ENCODE measurements at places on chromosomes 1 and 21. TPM values are rescaled to one million over a fixed set of nuclear protein-coding genes. Genes with fewer than 3 reads are reported as not detected.

DNA sequence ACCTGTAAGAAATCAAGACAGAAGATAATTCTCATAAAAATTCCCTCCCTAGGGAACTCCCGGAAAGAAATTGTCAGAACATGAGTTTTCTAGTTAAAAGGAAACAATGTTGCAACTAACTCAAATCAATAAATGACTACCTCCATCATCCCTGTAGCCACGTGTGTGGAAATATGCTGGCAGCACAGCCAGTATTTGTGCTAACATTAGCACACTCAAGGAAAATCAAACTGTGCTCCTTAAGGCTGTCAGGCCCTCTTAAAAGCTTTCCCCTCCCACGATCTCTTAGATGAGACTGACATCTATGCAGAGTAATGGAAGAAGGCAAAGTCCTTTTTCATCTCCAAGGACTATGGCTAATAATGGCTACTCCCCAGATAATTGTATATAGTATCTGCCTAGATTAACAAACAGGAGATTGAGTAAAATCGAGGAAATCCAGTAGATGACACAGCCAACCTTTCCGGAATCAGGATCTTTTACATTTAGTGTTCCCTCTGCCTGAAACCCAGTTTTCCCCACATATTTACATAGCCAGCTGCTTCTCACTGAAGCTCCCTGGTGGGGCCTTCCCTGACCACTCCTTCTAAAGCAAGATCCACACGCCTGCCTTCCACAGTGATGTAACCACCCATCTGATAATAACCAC is 50.9 kb upstream of the NR5A2 start:
- no peak for DNase-seq

TMPRSS15 gene
- total RNA-seq: not detected

DNA sequence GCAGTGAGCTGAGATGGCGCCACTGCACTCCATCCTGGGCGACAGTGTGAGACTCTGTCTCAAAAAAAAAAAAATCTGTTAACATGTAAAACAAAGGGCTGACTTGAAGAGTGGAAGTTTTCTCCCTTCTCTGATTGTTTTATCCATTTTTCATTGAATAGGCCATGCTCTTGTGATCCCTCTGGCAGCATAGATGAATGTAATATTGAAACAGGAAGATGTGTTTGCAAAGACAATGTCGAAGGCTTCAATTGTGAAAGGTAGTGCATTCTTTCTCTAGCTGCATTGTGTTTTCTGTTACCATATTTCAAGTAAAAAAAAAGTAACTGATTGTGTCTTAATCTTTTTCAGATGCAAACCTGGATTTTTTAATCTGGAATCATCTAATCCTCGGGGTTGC is 69.6 kb upstream of the LAMC2 start:
- no peak for DNase-seq

GRCh38 chr1:4489486-4489885 is 164.9 kb upstream of the AJAP1 start:
- DNase-seq: no peak

DNA sequence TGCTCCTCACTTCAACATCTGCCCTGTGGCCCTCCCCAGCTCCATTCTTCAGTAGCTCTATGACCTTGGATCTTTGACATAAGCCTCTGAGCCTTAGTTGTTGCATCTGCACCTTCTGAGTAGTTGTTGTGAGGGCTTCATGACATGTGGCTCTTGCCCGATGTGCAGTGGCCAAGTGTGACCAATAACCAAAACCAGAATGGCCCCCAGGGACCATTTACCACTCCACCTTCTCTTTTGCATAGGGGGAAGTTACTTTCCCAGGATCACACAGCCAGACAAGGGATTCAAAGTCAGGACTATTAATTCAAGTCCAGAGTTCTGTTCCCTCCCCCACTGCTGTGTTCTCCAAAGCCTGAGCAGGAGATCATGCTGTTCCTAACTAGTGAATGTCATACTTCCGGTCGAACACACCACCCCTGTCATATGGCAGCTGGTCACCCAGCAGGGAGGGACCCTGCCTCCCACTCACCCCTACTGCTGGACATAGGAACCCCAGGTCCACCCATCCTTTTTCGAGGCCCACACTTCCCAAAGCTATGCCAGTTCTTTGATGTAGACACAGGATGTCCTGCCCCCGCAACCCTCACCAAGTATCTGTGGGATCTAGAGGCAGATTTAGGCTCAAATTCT is 4.0 kb downstream of the FGR start:
- peak; percentile 28 for DNase-seq

GRCh38 chr1:113937146-113937545 is 8.0 kb downstream of the HIPK1 start:
- DNase-seq: no peak

GRCh38 chr1:205986292-205986691 is 16.9 kb downstream of the RAB7B start:
- DNase-seq: no peak

ANKRD34A gene
- total RNA-seq: 7.7 TPM

DNA sequence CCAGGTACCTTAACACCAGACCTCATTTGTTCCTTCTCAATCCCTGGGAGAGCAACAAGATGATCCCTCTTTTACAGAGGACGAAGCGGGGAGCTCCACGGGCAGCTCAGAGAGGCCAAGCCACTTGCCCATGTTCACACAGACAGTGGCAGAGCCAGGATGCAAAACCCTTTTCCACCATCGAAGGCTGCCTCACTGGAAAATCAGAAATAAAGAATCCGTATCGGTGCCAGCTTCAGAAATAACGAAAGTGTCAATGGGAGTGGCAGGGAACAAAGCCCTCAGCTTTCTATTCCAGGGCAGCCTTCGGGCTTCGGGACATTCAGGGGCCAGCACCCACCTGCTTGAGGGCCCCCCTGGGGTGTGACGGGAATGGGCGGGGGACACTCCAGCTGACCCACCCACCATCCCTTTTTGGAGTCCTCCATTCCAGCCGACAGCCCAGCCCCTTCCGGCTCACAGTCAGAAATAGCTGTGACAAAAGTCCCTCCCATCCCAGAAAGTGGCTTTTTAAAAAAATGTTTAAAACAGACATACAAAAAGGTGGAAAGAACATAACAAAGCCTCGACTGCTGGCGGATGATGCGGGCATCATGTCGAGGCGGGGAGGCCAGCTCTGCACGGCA is 6.0 kb downstream of the IFFO2 start:
- peak; percentile 40 for DNase-seq

HES3 gene
- total RNA-seq: not detected

DNA sequence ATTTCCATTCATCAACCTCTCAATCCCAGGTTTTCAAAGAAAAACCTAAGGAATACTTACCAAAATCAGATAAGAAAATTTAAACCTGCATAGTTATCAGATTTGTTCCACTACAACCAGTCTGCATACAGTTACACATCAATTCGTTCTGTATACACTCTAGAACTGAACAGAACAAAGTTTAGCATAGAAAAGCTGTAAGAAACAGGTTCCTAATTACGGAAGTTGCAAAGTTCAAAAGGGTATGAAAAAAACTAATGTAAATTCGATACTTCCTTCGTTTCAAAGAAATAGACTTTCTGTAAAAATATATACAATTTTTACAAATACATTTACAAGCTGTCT is 3.1 kb downstream of the MCL1 start:
- no peak for DNase-seq

KCND3 gene
- not detected for total RNA-seq

- DNase-seq: no peak
Observed at GRCh38 chr1:153872331-153872730, 50.4 kb downstream of the GATAD2B start.

GRCh38 chr1:91742848-91743292 is 143.1 kb downstream of the TGFBR3 start:
- no peak for DNase-seq

- DNase-seq: no peak
Observed at GRCh38 chr1:53987880-53988279, 30.1 kb downstream of the LDLRAD1 start.

DNA sequence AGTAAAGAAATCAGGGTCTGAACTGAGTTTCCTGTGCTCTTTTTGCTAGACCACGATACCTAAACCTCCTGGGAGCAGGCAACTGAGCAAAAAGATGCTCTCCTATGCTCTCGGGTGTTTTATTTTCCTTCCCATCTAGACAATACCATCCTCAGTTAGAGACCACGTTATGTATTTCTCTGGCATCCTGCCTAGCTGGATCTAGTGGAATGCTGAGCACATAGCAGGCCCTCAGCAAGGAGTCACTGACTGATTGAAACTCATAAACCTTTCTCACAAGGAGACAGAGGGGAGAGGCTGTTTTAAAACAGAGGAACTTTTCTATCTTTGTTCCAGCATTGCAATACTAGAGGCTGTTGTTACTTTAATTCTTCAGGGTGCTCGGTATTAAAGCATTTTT is 168.0 kb downstream of the CYYR1 start:
- no peak for DNase-seq

SPATA1 gene
- total RNA-seq: 3.0 TPM

DNA sequence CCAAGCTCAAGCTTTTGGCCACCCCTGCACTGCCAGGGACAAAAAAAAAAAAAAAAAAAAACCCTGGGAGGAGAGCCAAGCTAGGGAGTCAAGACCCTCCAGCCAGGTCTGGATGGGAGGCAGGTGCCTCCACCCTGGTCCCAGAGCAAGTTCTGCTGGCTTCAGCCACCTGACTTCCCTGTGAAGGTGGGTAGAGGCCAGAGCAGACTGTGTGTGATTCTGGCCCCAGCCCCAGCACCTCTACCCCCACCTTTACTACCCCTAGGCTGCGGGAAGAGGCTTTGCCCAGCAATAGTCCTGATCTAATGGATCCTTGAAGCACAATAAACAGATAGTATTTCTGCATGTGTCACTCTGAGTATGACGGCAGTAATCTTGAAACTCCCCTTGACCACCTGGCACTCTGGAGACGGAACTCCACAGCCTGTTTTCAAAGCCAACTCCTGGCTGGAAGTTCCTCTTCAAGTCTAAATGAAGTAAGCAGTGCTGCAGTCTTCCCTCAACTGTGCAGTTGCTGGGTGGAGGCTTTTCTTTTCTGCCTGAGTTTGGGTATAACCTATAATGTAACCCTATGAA is 9.8 kb downstream of the PDZK1IP1 start:
- no peak for DNase-seq

All from activated CD8-positive, alpha-beta T cell treated with anti-CD3 and anti-CD28 coated beads for 36 hours (primary cell).